ENCODE measurements at places on chromosomes 11 and 22.

DNA sequence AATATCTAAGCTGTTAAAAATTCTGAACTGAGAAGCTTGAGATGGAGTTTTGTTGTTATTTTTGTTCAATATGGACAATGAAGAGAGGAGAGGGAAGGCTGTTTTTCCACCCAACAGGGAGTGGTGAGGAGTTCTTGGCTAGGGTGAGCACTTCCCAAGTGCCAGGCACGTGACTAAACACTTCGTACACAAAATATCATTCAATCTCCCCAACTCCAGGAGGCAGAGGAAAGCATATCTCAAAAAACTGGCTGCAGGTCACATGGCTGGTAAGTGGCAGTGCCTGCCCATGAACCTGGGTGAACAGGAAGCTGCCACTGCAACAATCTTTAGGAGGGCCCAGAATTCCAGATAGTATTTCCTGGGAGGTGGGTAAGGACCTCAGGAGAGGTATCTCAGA, 11.6 kb downstream of the ELF5 start:
- DNase-seq = no peak

- DNase-seq = no peak
Measured at GRCh38 chr11:78419327-78419726, 1.7 kb upstream of the GAB2 start.

DNA sequence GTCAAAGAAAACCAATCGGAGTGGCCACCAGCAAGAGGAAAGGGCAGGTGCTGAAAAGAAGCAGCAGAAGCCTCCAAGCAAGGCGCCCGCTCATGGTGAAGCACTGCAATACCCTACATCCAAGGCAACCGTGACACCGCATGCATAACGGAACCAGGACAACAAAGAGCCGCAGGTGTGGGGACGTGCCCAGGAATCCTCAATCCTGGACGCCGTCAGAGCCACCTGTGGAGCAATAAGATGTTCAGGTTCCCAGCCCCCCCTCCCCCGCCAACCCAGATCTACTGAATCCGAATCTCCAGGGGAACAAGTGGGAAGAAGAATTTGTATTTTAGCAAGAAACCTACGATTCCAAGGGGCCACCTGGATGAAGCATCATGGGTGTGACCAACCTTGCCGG, 70.8 kb downstream of the SHANK2 start:
- DNase-seq = no peak

GRCh38 chr11:65649656-65650546, 12.0 kb downstream of the SIPA1 start:
- no peak for DNase-seq

DNA sequence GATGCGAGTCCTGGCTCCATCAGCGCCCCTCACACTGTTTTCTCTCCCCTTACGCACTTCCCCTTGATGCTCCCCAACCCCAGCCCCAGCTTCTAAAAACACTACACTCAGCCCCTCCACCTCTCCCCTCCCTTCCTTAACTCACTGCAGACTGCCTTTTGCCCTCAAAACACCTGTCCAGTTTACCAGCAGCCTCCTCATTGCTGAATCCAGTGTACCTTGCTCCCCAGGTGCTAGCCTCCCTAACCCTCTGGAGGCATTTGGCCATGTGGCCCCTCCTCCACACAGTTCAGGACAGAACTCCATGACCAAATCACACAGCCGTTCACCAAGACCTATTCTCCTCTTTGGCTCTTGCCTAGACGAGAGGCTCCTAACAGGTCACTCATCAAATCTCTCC, 2.8 kb upstream of the GALR3 start:
- no peak for DNase-seq

GRCh38 chr22:45163099-45163450, 650 bp upstream of the NUP50 start:
- no peak for DNase-seq

- no peak for DNase-seq
Measured at GRCh38 chr11:46475051-46475925, 83.7 kb upstream of the CHRM4 start.

GRCh38 chr22:41127451-41127850, 35.1 kb downstream of the EP300 start:
- no peak for DNase-seq

DNA sequence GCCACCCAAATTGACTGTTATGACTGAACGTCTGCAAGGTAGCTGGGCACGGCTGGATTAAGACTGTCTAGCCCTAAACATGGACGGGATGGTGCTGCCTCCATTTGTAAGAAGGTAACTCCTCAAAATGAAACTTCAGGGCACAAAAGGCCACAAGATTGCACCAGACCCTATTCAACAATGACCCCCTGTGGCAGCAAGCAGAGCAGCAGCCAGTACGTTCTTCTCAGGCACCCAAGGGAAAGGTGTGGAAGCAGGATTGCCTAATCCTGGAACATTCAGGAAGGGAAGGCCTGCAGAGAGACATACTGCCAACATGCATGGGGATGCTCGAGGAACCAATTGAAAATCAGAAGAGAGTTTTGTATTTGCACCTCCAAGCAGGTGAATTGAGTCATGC, 4.5 kb upstream of the TBX10 start:
- no peak for DNase-seq

DNA sequence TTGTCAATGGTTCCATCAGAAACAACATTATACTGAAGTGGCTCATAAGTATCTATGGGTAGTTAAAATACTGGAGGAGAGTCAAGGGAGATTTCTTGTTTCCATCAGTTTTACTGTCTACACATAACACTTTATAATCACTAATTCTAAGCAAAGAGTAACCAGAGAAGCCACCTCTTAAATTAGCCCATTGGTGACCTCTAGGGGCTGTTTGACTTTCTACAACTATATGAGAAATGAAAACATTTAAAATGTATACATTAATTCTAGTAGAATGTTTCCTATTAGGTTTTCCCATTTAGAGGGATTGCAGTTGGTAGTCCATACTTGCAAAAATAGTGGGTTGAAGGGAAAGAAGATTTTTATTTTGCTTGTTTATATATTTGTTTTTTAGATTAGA, 504.3 kb downstream of the FAM181B start:
- no peak for DNase-seq

DNA sequence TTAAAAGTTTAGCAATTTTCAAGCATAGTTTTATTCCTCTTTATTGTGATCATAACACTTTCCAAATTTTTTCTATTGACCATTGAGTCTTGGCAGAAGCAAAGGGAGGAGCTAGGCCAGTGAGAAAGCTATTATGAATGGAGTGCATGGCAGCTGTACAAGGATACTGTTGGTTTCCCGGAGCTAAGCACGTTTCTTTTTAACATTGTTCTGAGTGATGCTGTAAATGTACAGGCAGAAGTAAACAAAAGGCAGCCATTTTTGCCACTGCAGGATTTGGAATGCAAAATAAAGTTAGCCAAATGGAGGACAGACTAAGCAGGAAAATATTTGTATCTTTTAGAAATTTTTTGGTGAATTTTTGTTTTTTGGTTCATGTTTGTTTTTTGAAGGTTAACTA, 16.2 kb downstream of the CBL start:
- no peak for DNase-seq

DNA sequence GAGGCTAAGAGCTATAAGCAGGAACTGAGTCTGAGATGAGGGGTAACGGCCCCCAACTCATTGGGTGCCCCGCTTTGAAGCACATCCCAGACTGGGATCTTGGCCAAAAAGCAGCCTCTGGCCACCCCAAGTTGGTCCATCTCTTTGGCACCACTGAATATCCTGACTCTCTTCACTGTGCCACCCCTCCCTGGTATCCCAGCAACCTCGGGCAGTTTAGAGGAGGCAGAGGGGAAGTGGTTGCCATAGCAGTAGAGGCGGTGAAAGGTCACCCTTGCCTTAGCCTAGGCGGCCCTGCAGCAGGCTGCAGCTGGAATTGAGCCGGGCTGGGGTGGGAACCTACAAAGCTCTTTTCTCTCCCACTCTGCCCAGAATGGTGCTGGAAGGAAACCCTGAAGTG, 1.1 kb downstream of the PELI3 start:
- DNase-seq = no peak

DNA sequence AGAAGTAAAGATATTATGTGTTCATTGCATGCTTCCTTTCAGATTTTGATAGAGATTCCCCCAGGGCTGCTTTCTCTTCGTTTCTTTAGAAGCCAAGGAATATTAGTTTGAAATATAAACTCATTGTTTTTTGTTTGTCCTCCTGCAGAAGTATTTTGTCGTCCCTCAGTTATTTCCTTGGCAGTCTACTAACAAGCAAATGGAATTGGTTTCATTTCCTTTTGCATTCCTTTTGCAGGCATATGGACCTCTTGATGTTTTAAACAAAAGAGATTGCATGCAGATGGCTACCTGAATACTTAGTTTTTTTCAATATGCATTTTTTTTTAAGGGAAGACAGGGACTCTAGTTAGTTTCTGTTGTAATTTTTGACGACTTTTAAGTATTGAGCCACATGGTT, 62.2 kb downstream of the BCL2L13 start:
- no peak for DNase-seq

DNA sequence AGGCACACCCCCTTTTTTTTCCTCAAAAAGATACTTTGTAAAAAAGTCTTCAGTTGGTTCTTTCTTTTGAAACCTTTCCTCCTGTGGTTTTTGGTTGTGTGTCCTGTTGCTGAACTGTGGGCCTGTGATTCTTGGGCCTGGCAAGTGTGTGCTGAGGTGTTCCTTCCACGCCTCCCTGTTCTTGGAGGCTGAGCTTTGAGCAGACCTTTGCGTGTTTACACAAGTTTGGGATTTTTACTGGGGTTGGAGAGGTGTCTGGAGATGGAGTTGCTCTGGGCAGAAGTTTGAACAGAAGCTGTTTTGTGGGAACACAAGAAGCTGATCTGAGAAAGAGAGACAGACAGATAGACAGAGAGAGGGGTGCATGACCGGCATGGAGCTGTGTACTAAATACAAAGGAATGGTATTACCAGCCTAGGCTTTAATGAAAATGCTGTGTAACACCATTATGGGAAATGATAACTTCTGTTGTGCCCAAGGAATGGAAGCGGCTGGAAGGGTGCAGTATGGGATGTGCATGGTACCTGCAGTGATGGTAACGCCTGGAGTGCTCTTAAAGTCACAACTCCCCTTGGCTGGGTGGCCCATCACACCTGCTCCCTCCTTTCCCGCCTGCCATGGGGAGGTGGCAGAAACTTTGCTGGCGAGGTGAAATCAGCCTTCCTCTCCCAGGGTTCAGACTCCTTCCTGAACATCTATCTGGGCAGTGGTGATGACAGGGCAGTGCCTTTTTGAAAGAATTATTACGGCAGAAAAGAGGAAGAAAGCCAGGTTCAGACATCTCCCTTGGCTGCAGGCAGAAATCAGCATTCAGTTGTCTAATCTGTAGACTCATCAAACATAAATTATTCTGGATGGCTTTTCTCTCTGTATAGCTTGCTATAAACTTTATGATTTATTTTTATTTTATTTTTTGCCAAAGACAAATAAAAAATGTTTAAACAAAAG, 70.4 kb downstream of the LDLRAD3 start:
- DNase-seq = no peak

GRCh38 chr11:110689306-110689705, 22.9 kb downstream of the ARHGAP20 start:
- DNase-seq = no peak

DNA sequence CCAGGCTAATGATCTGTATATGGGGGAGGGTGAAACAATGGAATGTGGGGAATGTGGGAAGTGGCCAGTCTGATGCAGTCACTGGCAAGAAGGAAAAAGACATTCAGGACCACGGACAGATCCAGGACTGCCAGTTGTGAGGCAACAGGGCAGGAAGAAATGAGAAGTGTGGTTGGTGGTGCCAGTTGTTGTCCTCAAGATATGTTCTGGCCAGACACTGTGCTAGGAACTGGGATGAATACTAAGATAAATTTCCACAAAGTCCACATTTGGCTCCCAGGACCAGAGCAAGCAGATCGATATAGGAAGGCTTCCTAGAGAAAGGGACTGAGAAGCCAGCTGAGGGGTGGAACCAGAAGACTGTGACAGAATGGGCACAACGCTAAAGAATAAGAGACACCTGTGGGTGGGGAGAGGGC, 6.8 kb upstream of the TPBGL start:
- no peak for DNase-seq

- DNase-seq = no peak
Measured at GRCh38 chr11:69963533-69964246, 114.4 kb upstream of the ANO1 start.

DNA sequence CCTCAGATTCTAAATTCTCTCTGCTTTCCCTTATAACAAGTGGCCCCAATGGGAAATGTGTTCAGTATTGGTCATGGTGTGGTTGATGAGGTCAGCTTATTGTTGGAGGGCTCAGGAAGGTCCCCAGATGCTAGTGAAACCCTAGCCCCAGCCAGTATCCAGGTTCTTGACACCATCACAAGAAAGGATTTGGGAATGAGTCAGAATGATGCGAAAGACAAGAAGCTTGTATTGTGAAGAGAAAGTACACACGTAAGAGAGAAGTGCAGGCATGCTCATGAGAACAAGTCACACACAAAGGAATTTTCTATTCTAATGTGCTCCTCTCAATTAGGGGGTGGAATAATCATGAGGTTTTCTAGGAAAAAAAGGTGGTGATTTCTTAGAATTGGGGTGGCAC, 34.9 kb upstream of the TRPC6 start:
- DNase-seq = no peak

- peak; percentile 52 for DNase-seq
Measured at GRCh38 chr11:72589802-72590761, 84.1 kb downstream of the PDE2A start.

DNA sequence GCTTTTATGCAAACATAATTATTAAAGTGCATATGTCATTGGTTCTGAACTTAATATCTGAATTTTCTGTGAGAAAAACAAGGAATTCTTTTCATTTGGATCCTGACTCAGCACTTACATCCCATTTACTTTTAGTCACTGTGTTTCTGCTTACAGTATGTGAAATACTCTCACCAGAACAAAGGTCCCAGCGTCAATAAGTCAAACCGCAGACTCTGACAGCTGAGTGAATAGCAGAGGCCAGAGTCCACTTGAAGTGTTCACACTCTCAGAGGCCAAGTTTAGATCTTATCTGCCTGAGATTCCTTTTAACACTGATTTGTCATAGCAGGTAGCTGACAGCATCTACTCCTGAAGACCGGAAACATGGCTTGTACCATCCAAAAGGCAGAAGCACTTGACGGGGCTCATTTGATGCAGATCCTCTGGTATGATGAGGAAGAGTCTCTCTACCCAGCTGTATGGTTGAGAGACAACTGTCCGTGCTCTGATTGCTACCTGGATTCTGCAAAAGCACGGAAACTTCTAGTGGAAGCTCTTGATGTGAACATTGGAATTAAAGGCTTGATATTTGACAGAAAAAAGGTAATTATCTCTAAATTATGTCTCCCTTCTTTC, 14.6 kb downstream of the BBOX1 start:
- DNase-seq = no peak

- DNase-seq = no peak
Measured at GRCh38 chr11:36165621-36166397, 123.4 kb downstream of the COMMD9 start.
